Type B pancreatic cell (in vitro differentiated cells): ENCODE measurements at places on chromosomes 7 and 10.

DNA sequence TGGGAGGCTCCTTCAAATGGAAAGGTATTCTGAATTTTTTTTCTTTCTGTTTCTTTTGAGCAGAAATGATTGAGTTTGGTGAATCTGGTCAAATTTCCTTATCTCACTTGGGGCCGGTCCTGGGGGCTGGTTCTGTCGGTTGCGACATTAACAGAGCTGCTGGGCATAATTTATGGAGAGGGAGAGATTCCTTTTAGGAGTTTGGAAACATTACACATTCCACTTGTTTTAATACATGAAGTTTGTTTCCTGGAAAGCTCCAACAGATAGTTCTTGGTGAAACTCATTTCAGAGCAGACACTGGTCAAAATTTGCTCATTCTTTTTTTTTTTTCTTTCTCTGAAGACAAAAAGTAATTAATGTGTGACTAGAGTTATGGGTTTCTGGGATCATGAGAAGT is 129.9 kb downstream of the ABCA13 start:
- DNase-seq = no peak

DNA sequence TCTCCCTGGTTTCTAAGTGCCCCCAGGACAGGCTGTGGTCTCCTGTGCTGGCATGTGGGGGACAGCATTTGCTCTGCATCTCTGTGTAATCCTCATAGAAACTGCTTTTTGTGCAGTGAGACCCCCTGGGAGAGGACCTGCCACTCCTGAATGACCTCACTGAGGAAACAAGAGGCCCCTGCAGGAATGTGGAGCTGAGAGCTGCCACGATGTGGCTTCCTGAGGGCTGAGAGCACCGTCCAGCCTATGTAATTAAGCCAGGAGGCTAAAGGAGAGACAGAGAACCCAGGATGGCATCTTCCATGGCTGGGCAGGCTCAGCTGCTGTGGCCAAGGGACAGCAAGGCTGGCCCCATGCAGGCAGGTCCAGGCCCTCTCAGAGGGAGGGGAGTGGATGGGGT is 32.3 kb upstream of the ADGRA1 start:
- no peak for DNase-seq

- no peak for DNase-seq
Measured at GRCh38 chr10:97701438-97702069, 12.0 kb upstream of the MARVELD1 start.

- no peak for DNase-seq
Measured at GRCh38 chr7:5627745-5628547, 153.5 kb downstream of the RNF216 start.
